ENCODE measurements at places on chromosomes 1 and 21. TPM values are rescaled to one million over a fixed set of nuclear protein-coding genes. Genes with fewer than 3 reads are reported as not detected.

DNA sequence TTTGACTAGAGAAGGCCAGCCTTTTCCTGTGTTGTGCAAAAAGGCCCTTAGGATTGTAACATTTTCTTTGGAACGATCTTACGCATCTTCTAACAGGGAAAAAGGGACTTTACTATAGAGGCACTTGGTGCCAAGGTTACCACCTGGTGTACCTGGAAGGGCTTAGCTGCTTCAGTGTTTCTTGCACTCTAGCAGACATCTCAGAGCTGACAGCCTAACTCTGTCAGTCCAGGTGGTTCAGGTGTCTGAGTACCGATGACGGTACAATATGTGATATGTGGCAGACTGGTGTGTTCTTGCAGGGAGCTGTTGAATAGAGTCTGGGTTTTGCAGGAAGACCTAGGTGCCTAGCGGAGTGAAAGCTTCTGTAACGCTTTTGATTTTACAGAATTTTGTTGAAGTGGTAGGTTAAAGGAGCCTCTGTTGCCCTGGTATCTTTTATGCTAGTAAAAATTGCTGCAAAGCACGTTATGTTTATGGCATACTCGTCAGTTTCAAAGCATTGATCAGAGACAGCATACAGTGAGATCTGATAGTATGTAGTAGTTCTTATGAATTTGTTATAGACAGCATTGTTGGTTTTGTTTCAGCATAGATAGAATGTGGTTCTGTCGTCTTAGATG lies 1.4 kb downstream of the MAGI3 start:
- H3K4me1 ChIP-seq, result peaks cover 11% of the 10 kb centered on the region

DNA sequence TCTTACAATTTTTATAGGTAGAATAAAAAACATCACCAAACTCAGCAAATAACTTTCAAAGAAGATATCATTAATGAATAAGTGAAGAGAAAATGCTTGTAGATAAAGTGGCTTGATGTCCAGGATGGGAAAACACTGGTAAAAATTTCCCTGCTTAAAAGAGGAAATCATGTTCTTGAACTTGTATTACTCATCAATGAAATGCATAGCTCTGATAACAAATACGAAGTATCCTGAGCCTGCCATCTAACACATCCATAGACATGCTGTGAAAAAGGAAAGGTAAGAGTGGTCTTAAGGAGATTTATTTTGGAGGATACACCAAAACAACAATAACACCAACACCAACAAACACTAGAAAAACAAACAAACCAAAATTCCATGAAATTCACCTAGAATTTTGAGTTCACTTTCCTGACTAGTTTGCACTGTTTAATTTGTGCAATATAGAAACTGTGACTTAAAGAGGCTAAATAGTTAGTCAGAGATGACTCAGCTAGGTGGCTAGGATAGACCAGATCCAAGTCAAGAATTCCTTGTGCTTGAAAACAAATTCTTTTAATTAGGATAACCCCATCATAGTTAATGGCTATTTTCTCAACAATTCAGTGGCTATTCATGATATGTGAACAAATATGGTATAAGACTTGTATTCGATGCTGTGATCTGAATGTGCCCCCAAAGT lies 179.8 kb upstream of the KCNK2 start:
- no peak overlapping the region for H3K4me3 ChIP-seq
- no peaks in the 10 kb centered on the region for H3K36me3 ChIP-seq
- H3K27ac ChIP-seq, result no peak overlapping the region
- H3K4me1 ChIP-seq, result no peaks in the 10 kb centered on the region

- H3K4me3 ChIP-seq, result no peak overlapping the region
- H3K27ac ChIP-seq, result no peak overlapping the region
- no peak for DNase-seq
- peaks cover 94% of the 10 kb centered on the region for H3K36me3 ChIP-seq
- H3K4me1 ChIP-seq, result no peaks in the 10 kb centered on the region
Observed at GRCh38 chr1:19903621-19904020, 19.8 kb downstream of the PLA2G2E start.

- H3K4me3 ChIP-seq, result no peak overlapping the region
- H3K4me1 ChIP-seq, result no peaks in the 10 kb centered on the region
- H3K27ac ChIP-seq, result no peak overlapping the region
- no peaks in the 10 kb centered on the region for H3K36me3 ChIP-seq
- DNase-seq, result no peak
Observed at GRCh38 chr1:79190074-79190473, 183.5 kb upstream of the ADGRL4 start.

DNA sequence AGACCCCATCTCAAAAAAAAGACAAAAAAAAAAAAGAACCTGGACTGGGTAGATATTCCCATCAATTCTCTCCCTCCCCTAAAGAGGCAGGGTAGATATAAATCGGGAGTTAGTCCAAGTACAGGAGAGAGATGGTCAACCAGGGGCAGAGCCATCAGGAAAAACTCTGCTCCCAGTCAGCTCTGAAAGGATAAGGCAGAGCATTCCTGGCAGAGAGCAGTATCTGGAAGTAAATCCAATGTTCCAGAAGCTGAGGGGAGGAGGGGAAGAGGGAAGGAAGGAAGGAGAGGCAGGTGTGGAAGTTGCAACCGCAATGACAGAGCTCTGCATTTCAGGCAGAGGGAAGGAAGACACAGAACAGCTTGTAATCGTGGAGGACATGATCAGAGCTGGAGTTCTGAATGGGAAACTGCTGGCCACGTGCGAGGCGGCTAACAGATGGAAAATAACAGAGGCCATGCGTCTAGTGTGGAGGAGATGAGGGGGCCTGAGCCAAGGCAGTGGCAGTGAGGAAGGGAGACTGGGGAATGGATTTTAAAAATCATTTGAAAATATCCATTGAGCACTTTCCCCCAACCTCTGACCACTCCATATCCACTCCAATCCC lies 15.3 kb upstream of the VWA5B1 start:
- no peaks in the 10 kb centered on the region for H3K36me3 ChIP-seq
- H3K4me1 ChIP-seq, result no peaks in the 10 kb centered on the region
- no peaks in the 10 kb centered on the region for H3K27me3 ChIP-seq

DNA sequence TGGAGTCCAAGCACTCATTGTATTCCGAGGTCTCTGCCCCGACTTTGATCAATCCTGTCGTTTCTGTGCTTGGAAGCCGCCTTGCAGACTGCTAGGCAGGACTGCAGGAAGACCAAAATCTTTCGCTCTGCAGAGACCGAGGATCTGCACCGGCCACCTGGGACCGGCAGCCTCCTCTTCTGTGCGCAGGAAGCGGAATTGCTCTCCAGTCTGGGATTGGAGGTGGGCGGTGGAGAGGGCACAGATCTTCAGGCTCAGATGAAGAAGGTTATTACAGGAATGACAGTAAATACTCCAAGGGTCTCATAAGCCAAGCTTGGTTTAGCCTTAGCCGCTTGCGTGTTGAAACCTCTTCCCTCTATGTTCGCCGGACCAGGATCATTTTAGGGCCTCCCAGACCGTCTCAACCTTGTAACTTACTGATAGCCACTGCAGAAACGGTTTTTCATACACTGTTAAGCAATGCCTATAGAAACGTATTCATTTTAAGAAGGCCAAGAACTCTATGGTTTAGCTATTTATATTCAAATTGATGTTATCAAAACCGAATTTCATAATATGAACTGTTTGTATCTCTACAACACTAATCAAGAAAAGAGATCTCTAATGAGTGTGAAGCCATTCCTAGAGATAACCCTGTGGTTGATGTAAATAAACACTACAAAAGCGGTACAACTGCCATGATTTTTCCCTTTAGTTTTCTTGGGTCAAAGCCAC lies 1.1 kb downstream of the MIA3 start:
- H3K27ac ChIP-seq, result peak overlapping the region; percentile 85
- DNase-seq, result peak; percentile 71

DNA sequence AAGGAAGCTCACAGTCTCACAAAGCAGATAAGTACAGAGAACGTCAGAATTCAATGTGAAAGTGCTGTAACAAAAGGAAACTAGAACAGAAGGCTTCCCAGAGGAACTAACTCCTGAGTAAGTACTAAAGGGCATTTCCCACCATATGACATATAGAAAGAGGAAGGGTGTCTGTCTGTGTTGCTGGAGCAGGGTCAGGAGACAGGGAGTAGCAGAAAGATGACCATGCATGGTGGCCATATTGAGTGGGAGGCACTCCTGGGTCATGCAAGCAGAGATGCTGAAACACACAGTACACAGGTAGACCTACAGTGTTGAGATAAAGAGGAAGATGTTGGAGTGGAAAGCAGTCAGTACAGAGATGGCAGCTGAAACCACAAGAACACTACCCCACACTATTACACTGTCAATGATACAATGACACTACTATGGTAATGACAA lies 47.3 kb downstream of the SLC25A24 start:
- H3K27me3 ChIP-seq, result no peaks in the 10 kb centered on the region
- DNase-seq, result no peak
- peaks cover under 1% of the 10 kb centered on the region for H3K36me3 ChIP-seq
- no peak overlapping the region for H3K4me3 ChIP-seq
- no peaks in the 10 kb centered on the region for H3K4me1 ChIP-seq

- no peak overlapping the region for H3K4me3 ChIP-seq
- H3K4me1 ChIP-seq, result no peaks in the 10 kb centered on the region
- H3K36me3 ChIP-seq, result no peaks in the 10 kb centered on the region
- no peaks in the 10 kb centered on the region for H3K27me3 ChIP-seq
Observed at GRCh38 chr1:205933671-205934618, 9.3 kb downstream of the SLC26A9 start.

DNA sequence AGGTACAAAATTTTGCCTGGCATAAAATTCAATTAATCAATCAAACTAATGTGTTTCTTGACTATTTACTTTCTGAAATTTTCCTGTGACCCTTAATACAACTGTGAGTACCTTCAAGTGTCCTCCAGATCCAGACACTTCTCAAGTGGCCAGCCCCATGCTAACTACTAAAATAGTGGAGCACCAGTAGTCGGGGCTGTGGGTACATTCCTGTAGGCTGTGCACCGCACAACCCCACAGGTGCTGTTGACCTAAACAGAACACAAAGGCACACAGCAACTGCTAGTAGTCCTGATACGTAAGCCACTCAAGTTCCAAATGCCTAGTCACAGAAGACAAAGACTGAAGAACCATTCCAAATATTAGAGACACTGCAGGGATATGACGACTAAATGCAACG lies 36.6 kb downstream of the TMEM50B start:
- peaks cover 2% of the 10 kb centered on the region for H3K36me3 ChIP-seq
- H3K4me1 ChIP-seq, result no peaks in the 10 kb centered on the region
- no peak overlapping the region for H3K27ac ChIP-seq
- H3K4me3 ChIP-seq, result no peak overlapping the region
- no peaks in the 10 kb centered on the region for H3K27me3 ChIP-seq
- no peak for DNase-seq

DNA sequence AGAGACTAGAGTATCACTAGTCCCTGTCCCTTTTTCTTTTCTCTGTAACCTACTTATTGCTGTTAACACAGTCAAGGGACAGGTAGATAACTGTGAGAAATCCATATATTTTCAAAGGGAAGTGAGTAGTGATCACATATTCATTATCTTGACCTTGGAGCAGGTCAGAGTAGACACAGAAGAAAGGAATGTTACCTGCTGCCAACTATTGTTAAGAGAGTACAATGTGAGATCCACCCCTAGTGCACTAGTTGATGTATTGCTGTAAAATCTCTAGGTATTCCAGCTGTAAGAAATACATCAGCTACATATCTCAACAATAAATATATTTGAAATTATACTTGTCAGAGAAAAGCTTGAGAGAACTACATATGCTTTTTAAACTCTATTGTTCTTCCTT lies 68.7 kb upstream of the ADGRL2 start:
- no peaks in the 10 kb centered on the region for H3K4me1 ChIP-seq
- no peak overlapping the region for H3K27ac ChIP-seq
- no peak overlapping the region for H3K4me3 ChIP-seq

DNA sequence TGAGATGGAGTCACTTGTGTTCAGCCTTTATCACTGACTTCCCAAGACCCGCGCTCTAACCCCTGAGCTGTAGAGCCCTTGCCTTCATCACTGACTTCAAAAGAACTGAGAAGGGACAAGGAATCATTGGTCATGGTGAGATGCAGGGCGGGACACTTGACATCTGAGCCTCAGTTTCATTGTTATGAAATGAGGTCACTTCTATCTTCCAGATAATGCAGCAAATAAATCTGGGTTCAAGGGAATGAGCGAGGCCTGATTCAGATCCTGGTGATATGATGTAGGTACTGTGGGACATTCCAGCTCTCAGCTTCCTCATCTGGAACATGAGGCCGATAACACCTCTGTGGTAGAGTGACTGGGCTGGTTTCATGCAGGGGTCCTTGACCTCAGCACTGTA lies 13.8 kb downstream of the KAZN start:
- no peak for DNase-seq
- H3K27ac ChIP-seq, result no peak overlapping the region
- no peaks in the 10 kb centered on the region for H3K36me3 ChIP-seq
- no peak overlapping the region for H3K4me3 ChIP-seq
- H3K4me1 ChIP-seq, result no peaks in the 10 kb centered on the region

PLCH2 gene
- total RNA-seq, result 0.54 TPM

GRCh38 chr1:183023146-183023600 lies at the start of gene LAMC1:
Gene LAMC1 (plus strand): TSS chr1:183023420. CDS start chr1:183023717, 297 bp downstream.
- peak within 1 kb of the TSS; percentile 97 for H3K4me3 ChIP-seq
- peak; percentile 90 for DNase-seq
- H3K27me3 ChIP-seq, result no peaks in the 10 kb centered on the region
- peaks cover 22% of the 10 kb centered on the region for H3K4me1 ChIP-seq
- H3K36me3 ChIP-seq, result no peaks in the 10 kb centered on the region
- H3K27ac ChIP-seq, result peak within 1 kb of the TSS; percentile 100

INSRR gene
- total RNA-seq, result not detected

DNA sequence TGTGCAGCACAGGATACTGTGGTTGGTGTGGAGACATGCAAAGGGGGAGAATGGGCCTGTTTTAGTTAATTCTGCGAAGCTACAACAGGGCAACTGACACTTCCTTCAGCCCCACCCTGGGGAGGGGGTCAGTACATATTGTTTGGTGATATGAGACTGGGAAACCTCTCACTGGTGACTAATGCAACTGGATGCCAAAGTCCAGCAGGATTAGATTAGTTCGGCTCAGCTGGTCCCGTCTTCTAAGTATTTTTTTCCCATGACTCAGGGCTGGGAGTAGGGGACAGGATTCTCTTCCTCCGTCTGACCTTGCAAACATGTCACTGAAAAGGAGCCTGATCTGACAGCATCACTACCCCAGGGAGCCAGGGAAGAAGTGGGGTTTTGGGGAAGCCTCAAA lies 43.0 kb downstream of the PLXNA2 start:
- H3K27me3 ChIP-seq, result no peaks in the 10 kb centered on the region
- peaks cover 15% of the 10 kb centered on the region for H3K4me1 ChIP-seq
- no peak overlapping the region for H3K4me3 ChIP-seq
- peak overlapping the region; percentile 25 for H3K27ac ChIP-seq
- H3K36me3 ChIP-seq, result no peaks in the 10 kb centered on the region
- DNase-seq, result no peak
